Activated CD8-positive, alpha-beta memory T cell treated with anti-CD3 and anti-CD28 coated beads for 1 hour (primary cell): ENCODE measurements at places on chromosomes 6 and 20.

DNA sequence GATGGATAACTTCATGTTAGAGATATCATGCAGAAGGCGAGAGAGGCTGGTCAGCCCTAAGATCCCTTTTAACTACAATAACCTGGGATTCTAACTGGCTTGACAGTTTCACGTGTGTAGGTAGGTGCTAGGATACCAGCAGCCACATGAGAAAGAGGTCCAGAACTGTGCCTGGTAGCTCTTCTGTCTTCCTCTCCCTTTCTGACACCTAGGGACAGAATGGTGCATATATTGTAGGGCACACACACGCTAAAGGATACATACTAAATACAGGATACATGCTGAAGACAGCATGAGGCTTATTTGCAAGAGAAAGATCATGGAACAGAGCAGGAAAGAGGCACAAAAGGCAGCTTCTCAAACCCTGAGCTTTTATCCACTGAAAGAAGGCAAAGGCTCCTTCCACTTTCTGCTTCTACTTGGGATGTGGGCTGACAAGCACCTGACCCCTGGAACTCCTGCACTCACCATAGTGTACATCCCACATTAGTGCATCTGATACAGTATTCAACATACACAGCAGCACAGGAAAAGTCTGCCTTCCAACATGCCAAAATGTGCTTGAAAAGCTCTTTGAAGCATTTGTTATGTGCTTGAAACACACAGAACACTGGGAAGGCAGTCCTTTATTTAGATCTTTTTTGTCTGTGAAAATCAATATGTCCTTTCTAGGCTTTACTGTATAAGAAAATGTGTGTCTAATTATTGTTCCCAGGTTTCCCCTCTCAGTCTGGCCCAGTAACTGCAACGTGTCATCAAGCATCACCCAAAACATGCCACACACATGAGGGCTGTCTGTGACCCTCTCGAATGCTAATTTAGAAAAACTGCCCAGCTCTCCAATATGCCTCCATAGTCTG, 3.2 kb downstream of the SLC22A23 start:
- no peak for DNase-seq

GRCh38 chr6:129008591-129008990, 125.7 kb downstream of the LAMA2 start:
- DNase-seq, result no peak

GRCh38 chr6:150016324-150017185, 8.8 kb downstream of the RAET1L start:
- DNase-seq, result no peak

- no peak for DNase-seq
These were observed 107.2 kb upstream of the CENPW start for GRCh38 chr6:126232671-126233070.

DNA sequence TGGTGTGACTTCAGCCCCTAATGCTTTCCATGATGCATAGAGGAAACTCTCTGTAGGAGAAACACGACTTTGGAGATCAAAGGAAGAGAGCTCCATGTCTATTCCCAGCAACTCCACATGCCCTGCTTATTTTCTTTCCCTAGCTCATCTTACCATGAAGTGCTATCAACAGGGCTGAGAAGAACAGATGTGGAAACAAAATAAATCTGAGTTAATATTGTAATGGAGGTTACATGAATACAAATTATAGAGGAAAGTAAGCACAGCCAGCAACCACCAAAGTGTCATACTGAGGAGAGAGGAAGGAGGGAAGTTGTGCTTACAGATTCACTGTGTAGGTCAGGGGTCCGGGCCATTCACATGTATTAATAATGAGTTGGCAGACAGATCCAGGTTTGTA, 157.5 kb downstream of the RFPL4B start:
- no peak for DNase-seq
